Stomach (tissue), 19 donors: ENCODE measurements at places on chromosomes 16 and 17. TPM values are rescaled to one million over a fixed set of nuclear protein-coding genes. Genes with fewer than 3 reads are reported as not detected.

- no peak for DNase-seq
These were observed 1.3 kb downstream of the WNK4 start for GRCh38 chr17:42781639-42782165.

GRCh38 chr16:3904875-3905274 is 24.4 kb upstream of the CREBBP start:
- no peak for DNase-seq

DNA sequence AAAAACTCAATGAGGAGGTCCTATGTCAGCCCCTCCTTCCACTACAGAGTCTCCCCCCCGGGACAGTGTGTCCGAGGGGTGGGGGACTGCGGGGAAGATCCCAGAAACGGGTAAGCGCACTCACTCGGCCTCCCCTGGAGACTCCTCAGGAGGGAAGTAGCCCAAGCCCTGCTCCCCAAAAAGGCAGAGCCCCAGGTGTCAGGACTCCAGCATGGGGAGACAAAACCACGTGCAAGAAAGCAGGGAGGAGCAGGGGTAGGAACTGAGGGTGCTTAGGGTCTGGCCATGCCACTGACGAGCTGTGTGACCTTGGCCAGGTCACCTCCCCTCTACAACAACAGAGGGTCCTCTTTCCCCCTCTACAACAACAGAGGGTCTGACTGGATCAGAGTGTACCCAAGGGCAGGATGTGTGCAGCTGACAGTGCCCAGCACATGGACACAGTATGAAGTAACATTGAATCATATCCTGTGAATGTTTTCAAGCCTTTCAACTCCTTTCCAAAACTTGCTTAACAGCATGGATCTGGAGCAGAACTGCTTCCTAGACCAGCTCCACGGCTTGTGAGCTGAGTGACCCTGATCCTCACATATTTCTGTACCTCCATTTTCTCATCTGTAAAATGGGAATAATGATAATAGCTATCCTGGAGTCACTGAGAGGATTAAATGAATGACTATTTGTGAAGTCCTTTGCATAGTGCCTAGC is 2.1 kb upstream of the NAGS start:
- DNase-seq, result no peak

GRCh38 chr16:50229149-50229726 is 37.1 kb upstream of the ADCY7 start:
- no peak for DNase-seq

DNA sequence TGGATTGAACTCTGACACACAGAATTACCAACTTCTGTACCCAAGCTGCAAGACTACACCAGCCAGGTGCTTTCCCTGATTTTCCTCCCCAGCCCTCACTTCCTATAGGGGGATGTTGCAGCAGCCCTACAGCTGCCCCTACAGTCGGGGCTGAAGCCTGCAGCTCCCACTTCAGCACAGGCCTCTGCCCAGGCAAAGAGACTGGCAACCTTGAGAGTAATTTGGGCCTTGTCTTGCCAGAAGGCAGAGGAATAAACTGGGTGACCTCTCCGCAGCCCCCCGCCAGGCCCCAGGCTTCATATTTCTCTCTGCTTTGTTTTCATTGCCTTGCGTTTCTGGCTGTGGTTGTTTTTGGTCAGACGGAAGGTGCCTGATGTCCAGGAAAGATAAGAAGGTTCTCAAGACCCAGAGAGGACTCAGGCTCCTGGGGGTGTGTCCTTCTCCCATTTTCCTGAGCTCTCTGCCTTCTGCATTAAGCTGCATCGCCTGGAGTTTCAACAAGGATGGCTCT is 32.0 kb downstream of the SLC6A4 start:
- DNase-seq, result no peak

DNA sequence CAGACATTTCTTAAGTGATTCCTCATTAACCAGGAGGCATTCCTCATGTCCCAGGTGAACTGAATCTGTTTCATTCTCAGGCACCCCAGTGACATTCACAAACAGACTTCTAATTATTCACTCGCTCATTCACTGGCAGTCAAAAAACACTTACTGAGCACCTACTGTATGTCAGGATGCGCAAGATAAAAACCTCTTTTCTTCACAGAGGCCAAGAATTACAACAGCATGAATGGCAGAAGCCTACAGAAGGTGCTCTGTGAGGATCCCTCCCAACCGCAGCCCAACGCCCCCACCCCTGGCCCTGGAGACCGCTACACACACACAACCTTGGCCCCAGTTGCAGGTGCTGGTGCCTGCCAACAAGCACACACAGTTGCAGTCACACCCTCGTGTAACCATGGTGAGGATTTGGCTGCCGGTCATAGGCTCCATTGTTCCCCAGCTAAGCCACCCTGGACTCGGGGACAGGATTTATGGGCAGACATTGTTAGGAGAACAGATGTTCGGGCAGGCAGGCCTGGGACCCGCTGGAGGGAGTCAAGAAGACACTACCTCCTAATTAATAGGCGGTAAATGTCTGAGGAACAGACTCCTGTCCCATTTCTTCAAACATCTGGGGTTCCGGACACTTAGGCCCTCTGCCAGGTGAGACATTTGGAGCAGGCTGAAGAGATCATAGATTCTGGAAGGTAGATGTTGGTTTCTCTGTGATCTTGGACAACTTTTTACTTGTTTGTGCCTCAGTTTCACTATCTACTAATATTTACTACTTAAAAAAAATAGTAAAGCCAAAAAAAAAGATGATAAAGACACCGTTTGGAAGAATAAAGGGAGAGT is 43.2 kb downstream of the CUEDC1 start:
- peak; percentile 97 for DNase-seq

GRCh38 chr17:34252444-34253138 is 2.5 kb upstream of the CCL2 start:
- DNase-seq, result peak; percentile 94

GRCh38 chr17:77882481-77883212 is 75.9 kb upstream of the TNRC6C start:
- DNase-seq, result peak; percentile 44

GRCh38 chr16:85231959-85232358 is 119.7 kb upstream of the CIBAR2 start:
- DNase-seq, result peak; percentile 54

GRCh38 chr17:41617698-41618097 is 5.1 kb upstream of the KRT16 start:
- DNase-seq, result no peak

- DNase-seq, result no peak
These were observed 26.0 kb downstream of the TK2 start for GRCh38 chr16:66523861-66524354.

DNA sequence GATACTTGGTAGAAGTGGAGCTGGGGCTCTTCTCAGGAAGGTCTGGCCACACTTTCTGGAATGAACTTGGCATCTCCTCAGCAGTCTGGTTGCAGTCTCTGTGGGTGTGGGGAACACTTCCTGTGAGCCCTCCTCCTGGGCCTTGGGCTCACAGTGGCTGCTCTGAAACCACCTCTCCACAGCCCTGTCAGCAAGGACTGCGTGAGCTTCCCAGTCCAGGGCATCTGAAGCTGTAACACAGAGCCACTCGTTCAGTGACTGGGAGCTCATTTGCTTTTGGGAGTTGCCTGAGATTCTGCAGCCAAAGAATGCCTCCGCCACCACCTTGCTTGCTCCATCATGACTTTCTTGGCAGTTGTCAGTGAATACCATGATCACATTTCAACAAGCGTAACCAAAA is 60.0 kb downstream of the CLEC16A start:
- no peak for DNase-seq

DNA sequence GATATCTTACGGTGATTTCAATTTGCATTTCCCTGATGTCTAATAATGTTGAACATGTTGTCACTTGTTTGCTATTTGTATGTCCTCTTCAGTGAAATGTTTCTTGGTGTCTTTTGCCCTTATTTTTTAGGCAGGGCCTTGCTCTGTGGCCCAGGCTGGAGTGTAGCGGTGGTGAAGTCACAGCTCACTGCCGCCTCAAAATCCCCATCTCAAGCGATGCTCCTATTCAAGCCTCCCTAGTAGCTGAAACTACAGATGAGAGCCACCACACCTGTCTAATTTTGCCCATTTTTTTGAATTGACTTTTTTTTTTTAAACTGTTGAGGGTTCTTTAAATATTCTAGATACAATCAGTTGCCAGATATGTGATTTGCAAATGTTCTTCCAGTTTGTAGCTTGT is 8.3 kb downstream of the UBE2G1 start:
- DNase-seq, result no peak

DNA sequence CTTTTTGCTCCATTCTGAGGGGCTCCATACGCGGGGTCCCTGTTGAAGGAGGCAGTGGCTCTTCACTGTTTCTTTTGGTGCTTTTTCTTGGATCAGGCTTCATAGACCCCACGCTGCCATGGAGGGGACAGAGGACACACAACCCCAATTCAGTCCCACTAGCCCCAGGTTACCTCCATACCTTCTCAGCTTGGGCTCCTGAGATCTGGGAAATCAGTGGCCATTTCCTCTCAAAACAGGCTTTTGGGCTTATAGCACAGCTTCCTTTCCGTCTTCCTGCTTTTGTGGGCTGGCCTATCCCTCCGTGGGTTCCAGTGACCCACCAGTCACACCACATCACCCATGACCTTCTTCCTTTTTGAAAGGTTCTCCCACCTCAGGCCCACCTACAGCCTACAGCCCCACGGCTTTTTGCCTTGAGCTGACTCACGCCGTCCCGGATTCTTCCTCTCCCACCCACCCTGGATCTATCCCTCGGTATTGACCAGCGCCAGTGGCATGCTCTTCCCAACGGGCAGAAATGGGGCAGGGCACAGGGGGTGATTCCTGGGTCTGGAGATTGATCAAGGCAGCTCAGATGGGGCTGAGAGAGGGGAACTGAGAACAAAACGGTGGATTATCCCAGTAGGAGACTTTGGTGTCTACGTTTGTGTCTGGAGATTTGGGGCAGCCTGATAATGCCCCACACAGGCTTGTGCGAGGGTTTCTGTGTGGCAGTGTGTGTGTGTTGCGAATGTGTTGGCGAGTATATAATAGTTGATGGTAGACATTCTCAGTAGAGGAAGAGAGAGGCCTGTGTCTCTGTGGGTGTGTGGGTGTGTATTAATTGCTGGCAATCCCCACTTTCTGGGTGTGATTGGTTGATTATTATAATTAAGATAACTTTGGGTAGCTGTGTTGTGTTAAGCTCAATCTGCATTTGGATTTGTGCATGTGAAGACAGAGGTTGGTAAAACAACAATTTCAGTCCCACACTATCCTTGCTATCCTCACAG is 3.8 kb downstream of the TBX21 start:
- no peak for DNase-seq

GRCh38 chr17:7207120-7208001 is 12.3 kb downstream of the DLG4 start:
- DNase-seq, result no peak

Gene EPN3
- polyA plus RNA-seq, result 76.3 TPM

Gene FAM20A
- polyA plus RNA-seq, result 11.4 TPM

Gene C1QTNF8
- not detected for polyA plus RNA-seq

Gene NME3
- 194 TPM for polyA plus RNA-seq

Gene PSMC5
- polyA plus RNA-seq, result 211 TPM

Gene CLCN7
- 27.3 TPM for polyA plus RNA-seq
